ENCODE measurements at places on chromosomes 5 and 9. TPM values are rescaled to one million over a fixed set of nuclear protein-coding genes. Genes with fewer than 3 reads are reported as not detected.

- H3K27ac ChIP-seq: no peak overlapping the region
- H3K36me3 ChIP-seq: no peaks in the 10 kb centered on the region
- H3K4me1 ChIP-seq: no peaks in the 10 kb centered on the region
- no peak for DNase-seq
- H3K27me3 ChIP-seq: no peaks in the 10 kb centered on the region
Observed at GRCh38 chr5:128681764-128682592, 143.9 kb upstream of the FBN2 start.

DNA sequence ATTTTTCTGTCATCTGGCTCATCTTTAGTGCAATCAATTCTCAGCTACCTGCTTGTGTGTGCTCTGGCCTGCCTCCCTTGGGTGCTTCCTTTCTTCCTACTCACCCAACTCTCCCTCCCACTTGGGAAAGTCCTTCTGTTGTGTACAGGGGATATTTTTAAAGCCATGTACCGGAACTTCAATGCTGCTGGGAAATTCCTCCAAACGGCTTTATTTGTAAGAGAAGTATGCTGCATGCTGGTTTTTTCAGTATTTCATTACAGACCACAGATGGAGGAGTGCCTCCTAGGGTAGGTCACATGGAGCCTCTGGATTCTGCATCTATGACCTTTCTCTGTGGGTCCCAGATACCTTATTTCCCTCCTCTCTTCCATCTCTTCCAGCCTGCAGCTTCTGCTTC, 5.4 kb upstream of the HMHB1 start:
- no peak for DNase-seq
- H3K27me3 ChIP-seq: no peaks in the 10 kb centered on the region
- no peaks in the 10 kb centered on the region for H3K4me1 ChIP-seq
- H3K4me3 ChIP-seq: no peak overlapping the region
- H3K36me3 ChIP-seq: no peaks in the 10 kb centered on the region

DNA sequence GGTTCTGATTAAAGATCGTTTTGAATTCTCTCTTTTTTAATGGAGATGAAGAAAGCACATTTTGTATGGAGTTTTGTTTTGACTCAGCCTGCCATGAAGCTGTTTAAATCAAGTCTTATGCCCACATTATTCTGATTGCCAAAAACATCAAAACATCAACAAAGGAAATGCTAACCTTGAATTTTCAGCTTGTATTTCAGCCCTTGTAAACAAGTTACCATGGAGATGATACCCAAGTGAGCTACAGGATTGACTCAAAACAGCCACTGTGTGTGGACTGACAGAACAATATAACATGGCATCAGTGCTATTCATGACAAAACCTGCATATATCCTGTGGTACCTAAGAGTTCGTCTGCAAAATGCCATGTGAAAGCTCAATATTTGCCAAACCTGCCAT, 1581.0 kb downstream of the MAT2B start:
- H3K4me1 ChIP-seq: no peaks in the 10 kb centered on the region
- no peak for DNase-seq

DNA sequence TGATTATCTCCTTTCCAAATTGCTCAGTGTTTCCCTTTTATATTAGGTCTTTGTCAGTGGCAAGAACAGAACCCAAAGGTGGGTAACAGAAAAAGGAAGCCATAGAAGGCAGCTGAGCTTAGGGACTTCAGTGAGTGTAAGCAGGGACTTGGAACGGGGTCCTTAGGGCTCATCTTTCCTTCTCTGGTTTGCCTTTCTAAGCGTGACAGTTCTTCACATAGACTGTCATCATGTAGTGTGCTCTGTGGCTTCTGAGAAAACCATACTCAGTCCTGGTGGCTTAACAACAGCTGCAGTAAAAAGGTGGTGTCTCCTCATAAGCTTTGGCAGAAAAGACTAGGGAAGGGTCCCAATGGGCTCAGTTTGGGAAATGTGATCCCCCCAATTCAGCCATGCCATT, 108.8 kb downstream of the SLC12A2 start:
- H3K27me3 ChIP-seq: no peaks in the 10 kb centered on the region
- no peak overlapping the region for H3K27ac ChIP-seq
- no peak overlapping the region for H3K4me3 ChIP-seq
- no peaks in the 10 kb centered on the region for H3K4me1 ChIP-seq

SPINK7 gene
- total RNA-seq: not detected

- no peaks in the 10 kb centered on the region for H3K27me3 ChIP-seq
- peaks cover 90% of the 10 kb centered on the region for H3K4me1 ChIP-seq
- H3K4me3 ChIP-seq: no peak overlapping the region
- DNase-seq: no peak
- no peaks in the 10 kb centered on the region for H3K36me3 ChIP-seq
Observed at GRCh38 chr9:33161589-33162132, 5.5 kb downstream of the B4GALT1 start.

POU4F3 gene
- 0.21 TPM for total RNA-seq

DNA sequence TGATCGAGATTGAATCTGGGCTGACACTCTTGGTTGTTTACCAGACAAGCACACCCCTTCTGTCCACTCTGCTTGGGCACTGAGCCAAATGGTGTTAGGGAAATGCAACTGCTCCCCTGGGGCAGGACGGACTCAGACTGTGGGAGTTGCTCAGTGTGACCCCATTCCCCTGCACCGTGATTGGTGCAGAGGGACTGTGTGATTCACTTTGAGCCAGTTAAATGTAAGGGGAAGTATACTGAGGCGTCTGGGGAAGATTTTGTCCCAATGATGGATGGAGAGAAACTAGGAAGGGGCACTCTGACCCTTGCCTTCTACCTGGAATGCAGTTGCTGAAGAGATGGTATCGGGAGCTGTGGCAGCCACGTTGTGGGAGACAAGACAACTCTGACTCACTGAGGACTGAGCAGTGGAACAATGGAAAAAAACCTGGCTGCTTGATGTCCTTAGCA, 196.0 kb upstream of the ANKRD55 start:
- H3K36me3 ChIP-seq: no peaks in the 10 kb centered on the region
- DNase-seq: no peak
- no peak overlapping the region for H3K27ac ChIP-seq
- no peaks in the 10 kb centered on the region for H3K4me1 ChIP-seq

FAM153A gene
- 13.3 TPM for total RNA-seq

Measured in tibial nerve (tissue), 4 donors.